Dorsolateral prefrontal cortex (tissue), 122 donors: ENCODE measurements at places on chromosomes 6 and 20.
A peak's percentile ranks its signal among the peaks of the same experiment; 100 is the strongest.

DNA sequence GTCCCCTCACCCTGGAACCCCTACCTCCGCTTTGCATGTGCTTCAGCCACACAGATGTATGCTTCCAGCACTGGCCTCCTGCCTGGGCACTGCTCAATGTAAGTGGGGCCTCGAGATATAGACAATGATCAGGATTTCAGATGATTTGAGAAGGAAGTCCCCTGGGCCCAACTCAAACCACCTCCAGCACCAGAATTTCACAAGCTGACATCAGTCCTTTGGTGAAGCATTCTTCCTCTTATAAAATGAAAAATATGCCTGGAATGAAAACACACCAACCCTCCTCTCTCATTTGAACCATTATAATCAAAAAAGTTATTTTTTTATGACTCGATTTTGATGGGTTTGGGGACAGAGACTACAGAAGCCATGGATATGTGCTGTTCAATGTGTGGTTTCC is 48.5 kb downstream of the BTBD3 start:
- DNase-seq: no peak

DNA sequence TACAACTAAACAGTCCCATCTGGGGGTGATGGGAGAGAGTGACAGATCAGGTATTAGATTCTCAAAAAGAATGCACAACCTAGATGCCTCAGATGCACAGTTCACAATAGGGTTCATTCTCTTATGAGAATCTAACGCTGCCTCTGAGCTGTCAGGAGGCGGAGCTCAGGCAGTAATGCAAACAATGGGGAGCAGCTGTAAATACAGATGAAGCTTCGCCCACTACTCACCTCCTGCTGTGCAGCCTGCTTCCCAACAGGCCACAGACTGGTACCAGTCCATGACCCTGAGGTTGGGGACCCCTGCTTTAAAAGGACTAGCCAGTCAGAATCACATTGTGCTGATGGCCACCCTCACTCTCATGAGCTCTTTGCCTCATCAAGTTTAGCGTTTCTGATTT is 247.0 kb upstream of the KCNQ5 start:
- no peak for DNase-seq

DNA sequence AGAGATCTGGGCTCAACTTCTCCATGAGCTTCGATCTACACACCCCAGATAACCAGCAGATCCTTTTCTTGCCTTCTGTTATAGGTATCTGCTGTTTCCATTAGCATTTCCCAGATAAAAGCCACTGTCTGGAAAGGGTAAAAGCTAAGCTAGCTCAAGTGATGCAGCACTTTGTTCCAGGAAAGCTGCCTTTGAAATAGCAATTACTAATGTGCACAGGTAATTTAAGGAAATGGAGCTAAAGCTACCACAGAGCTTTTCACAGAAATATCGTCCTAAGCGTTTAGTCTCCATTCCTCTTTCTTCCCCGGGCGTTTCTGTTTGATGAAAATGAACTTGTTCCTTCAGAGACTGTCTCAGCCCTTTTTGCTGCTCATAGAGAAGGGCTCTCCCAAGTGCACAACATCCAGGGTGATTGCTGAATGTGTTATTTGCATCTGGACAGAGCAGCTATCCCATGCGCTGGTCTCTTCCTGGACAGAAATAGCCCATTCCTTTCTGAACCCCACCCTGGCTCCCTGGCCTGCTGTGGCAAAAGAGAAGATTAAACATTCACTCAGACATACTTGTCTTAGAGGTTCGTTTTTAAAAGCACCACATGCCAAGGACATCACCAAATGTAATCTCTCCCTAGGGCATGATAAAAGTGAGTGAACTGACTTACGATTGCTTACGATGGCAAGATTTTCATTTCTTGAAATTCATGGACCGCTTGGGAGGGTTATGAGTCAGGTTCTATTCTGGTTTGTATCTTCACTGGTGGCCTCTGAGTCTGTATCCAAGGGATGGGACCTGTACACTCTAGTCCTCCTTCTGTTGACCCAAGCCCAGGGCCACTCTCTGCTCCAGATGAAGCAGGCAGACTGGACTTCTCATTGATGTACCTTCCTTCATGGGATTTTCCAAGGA is 429.1 kb upstream of the CDH4 start:
- DNase-seq: no peak

DNA sequence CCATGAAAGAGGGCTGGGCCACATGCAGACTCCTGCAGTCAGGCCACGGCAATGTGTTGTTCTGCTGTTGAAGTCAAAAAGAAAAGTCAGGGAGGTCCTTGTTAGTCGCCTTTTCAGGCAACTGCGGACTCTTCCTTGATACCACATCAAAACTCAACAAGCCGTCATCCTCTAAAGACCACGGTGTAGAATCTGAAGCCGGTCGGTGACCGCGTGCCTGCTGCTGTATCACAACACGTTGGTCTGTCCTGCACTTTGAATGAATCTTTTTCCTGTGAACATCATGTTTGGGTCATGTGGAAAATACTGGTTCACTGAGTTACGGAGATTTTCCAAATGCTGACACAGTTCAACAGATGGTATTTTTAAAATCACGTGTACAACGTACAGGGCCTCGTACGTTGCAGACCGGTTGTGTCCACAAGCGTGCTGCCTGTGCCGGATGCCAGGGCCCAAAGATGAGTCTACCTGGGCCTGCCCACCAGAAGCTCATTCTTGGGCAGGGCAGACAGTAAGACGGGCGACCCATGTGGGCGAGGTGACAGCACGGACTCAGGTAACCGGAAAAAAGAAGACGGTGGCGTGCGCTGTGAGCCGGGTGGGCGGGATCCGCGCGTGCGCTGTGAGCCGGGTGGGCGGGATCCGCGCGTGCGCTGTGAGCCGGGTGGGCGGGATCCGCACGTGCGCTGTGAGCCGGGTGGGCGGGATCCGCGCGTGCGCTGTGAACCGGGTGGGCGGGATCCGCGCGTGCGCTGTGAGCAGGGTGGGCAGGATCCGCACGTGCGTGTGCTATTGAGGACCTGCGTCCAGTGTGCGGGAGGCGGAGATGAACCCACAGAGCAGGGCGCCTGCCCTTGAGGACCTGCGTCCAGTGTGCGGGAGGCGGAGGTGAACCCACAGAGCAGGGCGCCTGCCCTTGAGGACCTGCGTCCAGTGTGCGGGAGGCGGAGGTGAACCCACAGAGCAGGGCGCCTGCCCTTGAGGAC is 114.5 kb downstream of the FAM120B start:
- no peak for DNase-seq

DNA sequence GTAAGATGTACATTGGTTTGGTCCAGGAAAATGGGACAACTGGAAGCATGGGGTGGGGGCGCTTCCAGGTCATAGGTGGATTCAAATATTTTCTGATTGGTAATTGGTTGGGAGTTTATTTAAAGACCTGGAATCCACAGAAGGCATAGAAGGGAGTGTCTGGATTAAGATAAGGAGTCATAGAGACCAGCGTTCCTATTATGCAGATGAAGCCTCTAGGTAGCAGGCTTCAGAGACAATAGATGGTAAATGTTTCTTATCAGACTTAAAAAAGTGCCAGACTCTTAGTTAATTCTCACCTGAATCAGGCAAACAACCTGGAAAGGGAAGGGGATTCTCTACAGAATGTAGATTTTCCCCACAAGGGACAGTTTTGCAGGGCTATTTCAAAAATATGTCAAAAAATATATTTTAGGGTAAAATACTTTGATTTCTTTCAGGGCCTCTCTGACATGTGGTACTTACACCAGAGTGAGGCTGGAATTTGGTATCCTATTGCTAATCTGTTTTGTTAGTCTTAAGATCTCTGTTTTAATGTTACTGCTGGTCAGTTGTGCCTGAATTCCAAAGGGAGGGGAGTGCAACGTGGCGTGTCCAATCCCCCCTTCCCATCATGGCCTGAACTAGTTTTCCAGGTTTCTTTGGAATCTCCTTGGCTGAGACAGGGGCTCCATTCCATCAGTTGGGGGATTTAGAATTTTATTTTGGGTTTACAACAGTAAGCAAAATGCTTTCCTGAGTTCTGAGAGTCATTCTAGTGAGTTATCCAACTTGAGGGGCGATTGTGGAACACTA is 25.1 kb downstream of the PIGT start:
- no peak for DNase-seq

DNA sequence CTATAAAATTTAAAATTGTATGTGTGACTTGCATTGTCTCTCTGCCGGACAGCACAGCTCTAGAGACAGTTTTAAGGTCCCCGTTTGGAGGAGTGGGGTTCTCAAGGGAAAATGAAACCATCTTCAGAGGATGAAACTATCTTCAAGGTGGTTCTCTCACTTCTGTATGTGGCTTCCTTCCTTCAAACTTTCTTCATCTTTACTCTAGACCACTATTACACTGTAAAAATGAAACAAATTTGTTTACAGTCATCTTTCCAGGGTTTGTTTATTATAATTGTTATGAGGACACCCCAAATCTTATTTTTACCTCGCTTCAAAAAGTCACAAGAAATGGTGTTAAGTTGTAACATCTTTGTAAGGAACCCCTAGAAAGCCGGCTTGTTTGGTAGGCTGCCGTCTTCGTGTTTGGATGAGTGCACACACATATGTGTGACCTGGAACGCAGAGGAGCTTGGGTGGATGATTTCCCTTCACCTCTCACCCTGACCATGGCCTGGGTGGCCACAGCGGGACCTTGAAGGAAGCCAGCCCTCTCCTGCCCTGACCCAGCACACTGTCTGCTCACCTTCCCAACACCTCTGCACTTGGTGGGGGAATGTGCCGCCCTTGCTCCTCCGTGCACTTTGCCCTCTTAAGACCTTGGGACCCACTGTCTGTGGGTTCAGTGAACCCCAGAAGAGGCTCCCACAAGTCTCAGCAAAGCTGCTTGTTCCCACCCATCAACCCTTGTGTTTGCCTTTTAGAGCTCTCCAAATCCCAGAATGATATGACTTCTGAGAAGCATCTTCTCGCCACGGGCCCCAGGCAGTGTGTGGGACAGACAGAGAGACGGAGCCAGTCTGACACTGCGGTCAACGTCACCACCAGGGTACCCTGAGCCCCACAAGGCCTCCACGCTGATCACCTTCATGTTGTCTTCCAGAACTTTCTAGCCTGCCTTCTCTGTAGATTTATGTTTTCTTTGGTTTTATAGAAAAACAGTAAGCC is 67.8 kb downstream of the SYTL3 start:
- no peak for DNase-seq

GRCh38 chr6:168507730-168508129 is 66.7 kb downstream of the SMOC2 start:
- no peak for DNase-seq

- peak; percentile 51 for DNase-seq
These were observed 10.8 kb downstream of the MAVS start for GRCh38 chr20:3857405-3857804.

- DNase-seq: no peak
These were observed 300.3 kb downstream of the NRN1 start for GRCh38 chr6:5706124-5707033.

DNA sequence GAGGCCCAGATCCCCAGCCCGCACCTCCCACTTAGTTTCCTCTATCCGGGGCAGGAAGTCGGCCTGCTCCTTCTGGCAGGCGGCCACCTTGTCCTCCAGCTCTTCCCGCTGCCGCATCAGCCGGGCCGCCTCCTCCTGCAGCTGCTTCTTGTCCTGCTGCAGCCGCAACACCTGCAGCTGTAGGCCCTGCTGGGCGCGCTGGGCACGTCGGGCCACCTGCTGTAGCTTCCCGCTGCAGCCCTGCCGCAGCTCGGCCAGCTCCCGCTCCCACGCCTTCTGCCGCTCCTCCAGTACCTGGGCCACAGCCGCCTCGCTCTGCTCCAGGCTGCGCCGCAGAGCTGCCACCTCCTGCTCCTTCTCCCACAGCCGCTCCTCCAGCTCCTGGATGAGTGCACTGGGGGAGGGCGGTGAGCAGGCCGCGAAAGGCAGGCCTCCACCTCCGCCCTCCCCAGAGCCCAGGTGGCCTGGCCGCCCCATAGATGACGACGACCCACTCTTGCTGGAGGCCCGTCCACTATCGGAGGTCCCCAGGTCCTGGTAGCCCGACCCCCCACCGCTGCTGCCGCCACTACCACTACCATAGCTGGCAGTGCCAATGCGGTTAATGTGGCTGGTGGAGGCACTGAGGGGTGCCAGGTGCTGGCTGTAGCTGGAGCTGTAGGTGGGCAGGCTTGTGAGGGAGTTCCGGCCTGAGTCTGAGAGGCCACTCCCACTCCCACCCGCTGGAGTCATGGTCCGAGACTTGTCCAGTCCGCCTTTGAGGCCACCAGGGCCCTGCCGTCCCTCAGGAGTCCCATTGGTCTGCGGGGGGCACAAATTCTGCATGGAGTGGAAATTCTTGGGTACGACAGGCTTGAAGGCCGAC is 6.0 kb upstream of the FASTKD5 start:
- peak; percentile 63 for DNase-seq

DNA sequence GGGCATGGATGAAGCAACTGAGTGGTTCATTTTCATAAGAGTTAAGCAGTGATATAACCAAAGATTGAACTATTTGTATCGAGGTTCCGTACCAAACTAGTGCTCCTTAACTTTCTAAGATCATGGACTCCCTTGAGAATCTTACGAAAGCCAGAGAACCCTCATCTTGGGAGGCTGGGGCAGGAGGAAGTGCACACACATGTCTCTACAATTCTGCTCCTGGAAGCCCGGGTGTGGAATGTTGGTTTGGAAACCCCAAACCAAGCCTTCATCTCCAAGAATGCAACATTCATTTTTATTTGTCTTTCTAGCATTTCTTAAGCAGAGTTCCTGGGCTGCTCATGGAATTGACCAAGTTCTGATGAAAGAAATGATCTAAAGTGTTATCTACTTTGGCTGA is 250.5 kb upstream of the PRND start:
- DNase-seq: no peak

DNA sequence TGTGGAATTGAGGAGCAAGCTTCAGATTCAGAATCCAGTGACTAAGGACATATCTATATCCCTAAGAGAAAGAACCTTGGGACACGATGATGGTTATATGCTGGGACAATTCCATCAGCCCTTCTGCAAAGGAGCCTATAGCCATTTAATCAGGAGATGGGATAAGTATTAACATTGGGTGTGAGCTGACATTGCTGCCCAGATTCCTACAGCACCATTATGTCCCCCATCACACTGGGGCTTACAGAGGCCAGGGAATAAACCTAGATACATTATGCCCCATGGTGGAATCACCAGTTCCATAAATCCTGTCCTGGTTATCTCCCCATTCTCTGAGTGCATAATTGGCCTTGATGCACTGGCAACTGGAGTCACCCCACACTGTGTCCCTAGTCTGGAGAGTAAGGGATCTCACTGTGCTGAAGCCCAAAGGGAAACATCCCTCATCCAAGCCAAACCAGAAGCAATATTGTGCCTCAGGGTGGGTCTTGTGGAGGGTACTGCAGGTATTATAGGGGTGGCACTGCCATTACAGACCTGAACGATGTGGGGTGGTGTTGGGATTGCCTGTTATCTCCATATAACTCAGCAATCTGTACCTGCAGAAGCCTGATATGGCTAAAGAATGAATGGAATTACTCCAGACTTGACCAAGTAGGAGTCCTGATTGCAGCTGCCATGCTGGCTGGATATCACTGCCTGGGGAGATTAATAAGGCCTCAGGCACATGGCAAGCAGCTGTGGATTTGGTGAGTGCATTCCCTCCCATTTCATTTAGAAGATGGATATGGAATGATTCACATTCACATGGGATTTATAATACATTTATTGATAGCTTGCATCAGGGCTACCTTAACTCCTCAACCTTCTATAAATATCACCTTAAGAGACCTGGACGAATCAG is 5.0 kb downstream of the HLA-A start:
- DNase-seq: no peak

- no peak for DNase-seq
These were observed 8.2 kb downstream of the TRERF1 start for GRCh38 chr6:42443312-42444060.

GRCh38 chr6:17705778-17706579 is 746 bp downstream of the NUP153 start:
- peak; percentile 51 for DNase-seq
